ENCODE measurements at places on chromosomes 1 and 21.

- no peak for DNase-seq
These were observed 88.9 kb downstream of the AK5 start for GRCh38 chr1:77370583-77371306.

DNA sequence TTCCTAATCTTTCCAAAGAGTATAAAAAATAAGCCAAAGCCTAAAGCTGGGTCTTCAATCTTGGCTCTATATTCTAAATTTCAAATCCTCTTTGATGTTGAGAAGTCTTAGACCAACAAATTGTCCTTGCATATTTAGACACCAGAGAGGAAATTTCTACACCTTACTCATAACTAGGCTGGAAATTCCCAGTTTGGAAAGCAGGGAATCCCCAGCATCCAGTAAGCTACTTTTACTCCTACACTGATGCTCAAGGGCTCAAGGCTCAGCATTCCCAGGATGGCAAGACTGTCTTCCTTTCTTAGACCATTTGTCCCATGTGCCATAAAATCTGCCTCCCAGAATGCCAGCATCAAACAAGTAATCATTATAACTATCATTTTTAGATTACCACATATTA lies 28.3 kb downstream of the PRDX6 start:
- no peak for DNase-seq

- no peak for DNase-seq
These were observed 26.4 kb upstream of the SELENON start for GRCh38 chr1:25773441-25774125.

DNA sequence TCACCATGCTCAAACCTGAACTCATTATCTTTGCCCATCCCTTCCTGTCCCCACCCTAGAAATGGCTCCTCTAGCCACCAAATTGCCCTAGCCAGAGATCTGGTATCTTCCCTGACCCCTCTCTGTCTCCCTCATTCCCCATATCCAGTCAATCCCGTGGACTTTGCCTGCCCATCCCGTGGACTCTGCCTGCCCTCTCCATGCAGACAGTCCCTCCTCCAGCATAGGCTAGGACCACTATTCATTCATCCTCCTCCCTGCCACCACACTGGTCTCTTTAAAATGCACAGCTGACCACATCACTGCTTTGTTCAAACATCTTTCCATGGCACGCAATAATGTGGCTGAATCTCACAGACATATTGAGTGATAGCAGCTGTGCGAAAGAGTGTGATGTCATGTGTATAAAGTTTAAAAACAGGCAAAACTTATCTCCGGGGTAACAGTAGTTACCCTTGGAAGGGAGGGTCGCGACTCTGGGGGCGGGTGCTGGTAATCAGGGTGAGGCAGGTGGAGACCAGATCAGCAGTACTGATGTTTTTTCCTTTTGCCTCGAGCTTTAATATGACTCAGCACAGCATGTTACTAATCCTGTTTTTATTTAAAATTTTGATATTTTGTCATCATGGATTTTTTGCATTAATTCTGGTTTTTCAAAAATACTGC lies 4.8 kb upstream of the SLC2A1 start:
- DNase-seq, result no peak

GRCh38 chr1:81525085-81525484 lies 275.6 kb upstream of the ADGRL2 start:
- DNase-seq, result no peak

- DNase-seq, result no peak
These were observed 78.6 kb downstream of the TIAM1 start for GRCh38 chr21:31265366-31266013.

DNA sequence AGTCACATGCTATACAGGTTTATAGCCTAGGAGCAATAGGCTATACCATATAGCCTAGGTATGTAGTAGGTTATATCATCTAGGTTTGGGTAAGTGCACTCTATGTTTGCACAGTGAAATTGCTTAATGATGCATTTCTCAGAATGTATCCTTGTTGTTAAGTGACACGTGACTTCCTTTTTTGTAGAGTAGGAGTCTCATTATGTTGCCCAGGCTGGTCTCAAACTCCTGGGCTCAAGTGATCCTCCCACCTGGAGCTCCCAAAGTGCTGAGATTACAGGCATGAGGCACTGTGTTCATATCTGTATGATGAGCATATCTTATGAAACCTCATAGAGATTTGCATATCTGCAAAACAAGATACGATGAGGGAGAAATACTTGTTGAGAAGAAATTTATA lies 13.8 kb upstream of the ABCB10 start:
- no peak for DNase-seq

DNA sequence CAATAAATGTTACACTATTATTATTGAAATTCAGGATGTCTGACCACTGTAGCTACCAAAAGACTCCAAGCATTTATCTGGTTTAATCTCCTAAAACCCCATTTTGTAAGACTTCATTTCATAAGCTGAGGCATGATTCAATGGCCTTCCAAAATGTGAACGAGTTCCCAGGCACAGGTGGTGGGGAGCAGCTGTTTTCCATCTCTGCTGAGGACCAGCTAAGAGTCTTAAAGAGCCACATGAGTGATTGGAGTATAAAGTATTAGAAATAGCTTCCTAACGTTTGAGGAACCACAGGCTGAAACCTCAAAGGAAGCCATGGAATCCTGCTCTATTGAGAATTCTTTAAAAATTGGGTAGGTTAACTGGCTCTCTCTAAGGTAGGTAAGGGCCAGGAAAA lies 44.9 kb downstream of the SEC16B start:
- DNase-seq, result no peak

- DNase-seq, result no peak
These were observed 17.6 kb downstream of the USP33 start for GRCh38 chr1:77742011-77742555.

- DNase-seq, result no peak
These were observed 22.7 kb downstream of the NDUFS5 start for GRCh38 chr1:39048745-39049370.

DNA sequence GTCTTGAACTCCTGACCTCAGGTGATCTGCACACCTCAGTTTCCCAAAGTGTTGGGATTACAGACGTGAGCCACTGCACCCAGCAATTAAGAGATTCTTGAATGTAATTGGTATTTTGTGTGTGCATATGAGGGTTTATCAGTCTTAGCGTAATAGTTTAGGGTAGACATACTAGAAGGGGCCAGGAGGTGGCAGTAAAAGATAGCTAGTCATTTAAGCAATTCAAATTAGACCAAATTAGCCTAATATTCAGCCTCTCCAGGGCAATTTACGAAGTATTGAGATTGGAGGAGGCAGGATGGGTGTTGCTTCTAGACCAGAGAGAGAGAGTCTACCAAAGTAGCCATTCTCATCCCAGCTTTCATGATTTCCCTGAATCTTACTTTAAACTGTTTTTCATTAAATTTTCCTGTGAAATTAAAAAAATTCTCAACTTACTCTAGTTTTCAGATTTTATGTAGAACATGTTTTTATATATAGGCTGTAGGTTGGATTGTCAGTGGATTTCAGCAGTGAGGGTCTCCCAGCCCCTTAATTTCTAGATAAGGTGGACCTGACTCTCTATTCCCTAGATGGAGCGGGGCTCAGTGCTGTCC lies 119.7 kb downstream of the HHAT start:
- DNase-seq, result no peak

- DNase-seq, result no peak
These were observed 22.4 kb upstream of the COL6A1 start for GRCh38 chr21:45959182-45959581.

- no peak for DNase-seq
These were observed 58.2 kb upstream of the SLC25A33 start for GRCh38 chr1:9481048-9481447.

DNA sequence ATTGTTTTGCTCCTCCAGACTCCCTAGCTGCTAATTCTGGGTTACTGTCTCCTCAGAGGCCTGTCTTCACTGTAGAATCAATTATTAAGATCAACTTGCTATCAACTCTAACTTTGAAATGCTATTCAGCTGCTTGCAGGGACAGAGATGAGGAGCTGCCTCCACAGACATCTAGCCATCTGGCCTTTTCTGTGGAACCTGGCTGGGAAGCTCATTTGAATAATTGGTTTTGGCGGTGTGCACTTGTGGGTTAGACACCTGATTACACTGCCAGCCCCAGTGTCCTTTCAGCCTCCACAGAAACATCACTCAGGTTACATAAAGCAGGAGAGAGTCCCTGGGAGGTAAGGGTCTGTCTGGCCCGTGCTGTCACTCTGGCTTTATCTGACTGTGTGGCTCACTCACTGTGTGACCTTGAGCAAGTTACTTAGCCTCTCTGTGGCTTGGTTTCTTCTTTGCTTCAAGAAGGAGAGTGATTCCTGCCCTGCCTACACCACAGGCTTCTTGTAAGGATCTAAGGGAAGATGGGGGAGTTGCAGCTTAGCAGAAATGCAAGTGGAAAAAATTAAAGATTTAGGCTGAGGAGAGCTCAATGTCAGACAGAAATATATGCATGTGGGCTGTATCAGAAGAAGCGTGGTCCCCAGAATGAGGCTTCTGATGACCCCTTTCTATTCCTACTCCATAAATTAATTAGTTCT lies 131.6 kb downstream of the BEND5 start:
- DNase-seq, result no peak

DNA sequence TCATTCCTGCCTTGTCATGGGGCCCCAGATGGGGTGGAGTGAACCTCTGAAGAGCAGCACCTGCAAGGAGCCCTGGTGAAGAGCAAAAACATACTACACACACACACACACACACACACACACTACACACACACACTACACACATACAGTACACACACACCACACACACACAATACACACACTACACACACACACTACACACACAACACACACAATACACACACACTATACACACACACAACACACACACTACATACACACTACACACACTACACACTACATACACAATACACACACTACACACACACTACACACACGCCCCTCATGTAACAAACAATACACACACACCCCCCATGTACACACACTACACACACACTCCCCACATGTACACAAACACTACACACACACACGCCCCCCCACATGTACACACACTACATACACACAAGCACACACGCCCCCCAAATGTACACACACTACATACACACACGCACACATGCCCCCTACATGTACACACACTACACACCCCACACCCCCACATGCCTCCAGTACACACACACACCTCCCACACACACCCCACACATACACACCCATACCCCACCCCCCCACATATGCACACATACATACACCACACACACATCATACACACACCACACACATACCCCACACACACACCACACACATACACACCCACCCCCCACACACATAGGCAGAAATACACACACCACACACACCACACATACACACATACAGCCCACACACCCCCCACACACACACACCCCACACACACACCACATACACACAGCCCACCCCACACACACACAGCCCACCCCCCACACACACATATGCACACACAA lies 9.3 kb downstream of the SLC2A5 start:
- no peak for DNase-seq

DNA sequence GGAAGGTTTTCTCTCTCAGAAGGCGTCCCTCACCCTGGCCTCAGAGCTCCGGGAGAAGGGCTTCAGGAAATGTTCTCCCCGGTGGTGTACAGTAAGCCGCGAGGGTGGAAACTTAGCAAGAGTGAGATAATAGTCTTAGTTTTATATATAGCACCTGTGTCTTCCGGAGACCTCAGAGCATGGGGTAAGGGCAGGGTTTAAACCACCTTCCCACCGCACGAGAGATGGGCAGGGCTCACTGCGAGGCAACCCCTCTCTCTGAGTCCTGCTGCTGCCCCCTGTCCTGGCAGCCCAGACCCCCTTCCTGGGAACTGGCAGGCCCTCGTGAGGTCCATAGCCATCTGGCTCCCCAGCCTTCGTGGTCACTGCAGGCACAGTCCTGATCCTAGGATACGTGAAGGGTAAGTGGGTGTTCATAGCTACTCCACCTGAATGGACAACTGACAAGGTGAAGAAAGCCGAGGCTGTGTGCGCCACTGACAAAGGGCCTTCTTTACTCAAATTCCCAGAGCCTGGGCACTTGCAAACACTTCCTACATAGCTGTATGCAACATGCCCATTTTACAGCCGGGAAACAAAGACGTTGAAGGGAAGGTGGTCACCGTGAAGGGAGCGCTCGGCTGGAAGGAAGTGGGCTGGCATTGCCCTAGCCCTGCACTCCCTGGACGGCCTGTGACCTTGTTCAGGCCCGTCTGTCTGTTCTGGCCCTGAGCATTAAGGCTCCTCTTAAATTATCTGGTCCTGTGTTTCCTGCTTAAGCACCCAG lies 26.9 kb downstream of the ITPKB start:
- no peak for DNase-seq

- no peak for DNase-seq
These were observed 53.9 kb upstream of the RBM15 start for GRCh38 chr1:110285316-110285715.

GRCh38 chr1:156577550-156577949 lies 2.0 kb upstream of the TTC24 start:
- DNase-seq, result no peak
